Vagina (tissue), 2 donors: ENCODE measurements at places on chromosomes 7 and 10. TPM values are rescaled to one million over a fixed set of nuclear protein-coding genes. Genes with fewer than 3 reads are reported as not detected.

- no peak for DNase-seq
These were observed 80.8 kb downstream of the PTPRE start for GRCh38 chr10:127987467-127988380.

DNA sequence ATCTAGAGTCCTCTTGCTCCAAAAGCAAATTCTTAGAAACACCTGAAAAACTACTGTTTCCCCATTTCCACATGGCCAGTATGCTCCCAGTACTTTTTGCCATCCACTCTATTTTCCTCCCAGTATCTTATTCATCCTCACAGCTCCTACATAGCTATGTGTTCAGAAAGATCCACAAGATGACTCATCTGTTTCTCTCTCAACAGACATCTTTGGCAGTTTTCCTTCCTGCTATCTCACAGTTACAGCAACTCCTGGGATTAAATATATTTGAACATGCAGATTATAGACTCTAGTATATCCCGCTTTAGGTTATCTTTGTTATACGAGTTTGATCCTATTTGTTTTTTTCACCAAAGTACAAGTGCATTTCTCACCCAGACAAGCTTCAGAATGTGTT, 675.6 kb upstream of the POT1 start:
- no peak for DNase-seq

DNA sequence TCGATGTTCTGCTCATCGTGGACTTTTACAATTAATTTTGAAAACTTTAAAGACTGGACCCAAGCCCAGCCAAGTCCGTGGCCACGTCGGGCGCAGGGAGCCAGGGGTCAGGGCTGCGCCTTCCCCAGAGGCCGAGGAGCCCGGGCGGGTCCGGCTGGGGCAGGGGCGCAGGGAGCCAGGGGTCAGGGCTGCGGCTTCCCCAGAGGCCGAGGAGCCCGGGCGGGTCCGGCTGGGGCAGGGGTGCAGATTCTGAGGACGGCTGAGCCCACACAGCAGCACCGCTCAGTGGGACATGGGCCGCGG, 75.2 kb downstream of the MICALL2 start:
- DNase-seq: no peak

- DNase-seq: peak; percentile 40
These were observed 5.7 kb upstream of the TAS2R60 start for GRCh38 chr7:143437578-143437977.

GRCh38 chr7:46292741-46293140, 371.7 kb upstream of the IGFBP3 start:
- no peak for DNase-seq

TWIST1 gene
- 11.5 TPM for total RNA-seq

GRCh38 chr7:135930565-135931461, 46.3 kb downstream of the MTPN start:
- no peak for DNase-seq

EBLN1 gene
- not detected for total RNA-seq

GRCh38 chr7:148327379-148327778, 263.2 kb upstream of the C7orf33 start:
- DNase-seq: no peak

DNA sequence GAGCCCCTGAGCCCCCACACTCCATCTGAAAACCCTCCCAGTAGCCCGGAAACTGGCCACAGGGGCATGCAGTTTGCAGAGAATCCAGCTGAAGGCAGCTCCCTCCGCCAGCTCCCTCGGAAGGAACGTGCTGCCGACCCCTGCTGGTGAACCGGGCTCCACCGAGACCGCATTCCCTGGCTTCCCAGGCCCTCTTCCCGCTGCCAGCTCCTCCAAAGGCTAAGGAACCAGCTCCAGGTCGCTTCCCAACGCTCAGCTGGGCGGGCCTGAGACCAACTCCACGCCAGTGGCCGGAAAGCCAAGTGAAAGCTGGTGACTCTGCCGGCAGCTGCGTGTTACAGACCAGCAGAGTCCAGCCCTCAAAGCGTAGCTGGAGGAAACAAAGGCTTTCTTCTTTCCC, 35.8 kb downstream of the GPER1 start:
- DNase-seq: no peak

RET gene
- 7.9 TPM for total RNA-seq

FRMD4A gene
- 24.8 TPM for total RNA-seq
